Activated CD4-positive, alpha-beta T cell treated with anti-CD3 and anti-CD28 coated beads for 48 hours (primary cell): ENCODE measurements at places on chromosomes 11 and 22.

- DNase-seq = no peak
Observed at GRCh38 chr11:68750195-68751003, 921 bp downstream of the TESMIN start.

GRCh38 chr11:58509748-58510147, 1.8 kb upstream of the OR5B21 start:
- no peak for DNase-seq

GRCh38 chr11:117824571-117825537, at the start of gene FXYD2:
FXYD2 (minus strand) TSS chr11:117824744; CDS start chr11:117824678, 66 bp downstream.
- no peak for DNase-seq

DNA sequence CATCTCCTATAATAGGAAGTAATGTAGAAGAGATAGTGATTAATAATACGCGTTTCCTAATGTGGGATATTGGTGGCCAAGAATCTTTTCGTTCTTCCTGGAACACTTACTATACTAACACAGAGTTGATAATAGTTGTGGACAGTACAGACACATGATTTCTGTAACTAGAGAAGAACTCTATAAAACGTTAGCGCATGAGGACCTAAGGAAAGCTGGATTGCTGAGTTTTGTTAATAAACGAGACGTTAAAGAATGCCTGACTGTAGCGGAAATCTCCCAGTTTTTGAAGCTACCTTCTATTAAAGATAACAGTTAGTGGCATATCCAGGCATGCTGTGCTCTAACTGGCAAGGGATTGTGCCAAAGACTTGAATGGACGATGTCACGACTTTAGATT, 83.3 kb downstream of the GGT1 start:
- no peak for DNase-seq

DNA sequence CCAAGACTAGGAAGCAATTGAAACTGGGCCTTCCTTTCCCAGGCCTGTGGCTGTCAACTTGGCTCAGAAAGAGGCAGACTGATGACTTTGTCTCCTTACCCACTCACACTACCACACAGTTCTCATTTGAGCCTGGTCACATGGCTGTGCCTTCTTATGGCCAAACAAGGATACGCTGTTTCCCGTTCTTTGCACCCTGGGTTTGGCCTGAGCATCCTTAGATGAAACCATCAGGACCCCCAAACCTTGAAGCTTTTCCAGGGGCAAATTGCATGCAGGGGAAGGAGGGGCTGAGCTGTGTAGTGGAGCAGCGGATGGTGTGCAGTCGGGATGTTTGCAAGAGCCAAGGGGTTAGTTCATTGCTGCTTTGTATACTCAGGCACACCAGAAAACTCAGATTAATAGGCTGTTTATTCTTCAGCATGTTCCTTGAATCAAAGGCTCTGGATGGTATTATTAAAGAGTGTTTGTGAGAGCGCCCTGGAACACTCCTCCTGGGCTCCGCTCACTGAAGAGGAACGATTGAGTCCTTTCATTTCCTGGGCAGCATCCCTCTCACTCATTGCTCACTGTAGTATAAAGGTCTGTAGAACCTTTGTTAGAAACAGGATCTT, 69.8 kb downstream of the ARFGAP2 start:
- DNase-seq = no peak

DNA sequence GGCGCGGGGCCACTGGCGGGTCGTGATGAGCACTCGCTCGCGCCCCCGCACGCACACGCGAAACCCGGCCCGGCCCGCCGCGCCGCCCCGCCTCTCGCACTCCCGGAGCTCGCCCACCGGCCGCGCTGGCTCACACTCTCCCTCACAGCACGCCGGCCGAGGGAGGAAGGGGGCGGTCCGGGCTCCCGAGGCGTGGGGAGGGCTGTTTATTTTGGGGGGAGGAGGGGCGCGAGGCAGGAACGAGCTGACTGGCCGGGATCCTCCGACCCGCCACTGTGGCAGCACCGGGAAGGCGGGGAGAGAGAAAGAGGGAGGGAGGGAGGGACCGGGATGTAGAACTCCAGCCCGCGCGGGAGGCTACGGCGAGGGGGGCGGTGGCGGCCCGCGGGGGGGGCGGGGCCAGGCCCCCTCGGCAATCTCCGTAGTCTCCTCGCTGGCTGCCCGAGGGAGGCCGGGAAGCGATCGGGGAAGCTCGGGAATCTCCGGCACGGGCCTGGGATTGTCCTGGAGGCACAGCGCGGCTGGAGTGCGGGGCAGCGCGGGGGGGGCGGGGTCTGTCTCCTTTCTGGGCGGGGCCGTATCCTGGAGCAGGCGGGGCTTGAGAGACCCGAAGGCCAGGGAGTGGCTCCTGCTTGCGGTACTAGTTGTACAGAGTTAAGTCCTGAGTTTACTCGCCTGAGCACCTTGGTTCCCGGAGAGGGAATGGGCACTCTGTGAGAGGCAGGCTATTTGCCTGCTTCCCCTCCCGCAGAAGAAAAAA, at the start of gene RBFOX2:
Gene RBFOX2 (minus strand): TSS at position 179 of the 760 bp plus-strand sequence. CDS start 399 bp downstream, outside the sequence.
- DNase-seq = peak; percentile 88

DNA sequence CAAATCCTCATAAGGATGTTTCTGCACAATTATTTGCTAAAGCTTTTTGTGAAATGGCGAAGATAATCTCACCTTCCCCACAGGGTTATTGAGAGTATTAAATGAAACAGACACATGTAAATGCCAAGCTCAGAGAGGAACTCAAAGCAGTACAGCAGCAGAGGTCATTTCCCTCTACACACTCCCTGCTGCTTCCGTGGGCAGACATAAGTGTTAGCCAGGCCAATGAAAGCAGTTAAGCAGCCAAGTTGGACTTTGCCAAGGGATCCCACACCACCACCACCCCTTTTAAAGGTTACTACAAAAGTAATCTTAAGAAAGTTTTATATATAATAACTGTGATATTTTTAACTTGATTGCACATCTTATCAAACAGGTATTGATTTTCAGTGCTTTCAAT, 4.0 kb upstream of the FAM111A start:
- DNase-seq = no peak

- no peak for DNase-seq
Observed at GRCh38 chr11:33828604-33829429, 54.5 kb upstream of the FBXO3 start.

GRCh38 chr22:39318507-39319283, 728 bp downstream of the RPL3 start:
- DNase-seq = no peak

DNA sequence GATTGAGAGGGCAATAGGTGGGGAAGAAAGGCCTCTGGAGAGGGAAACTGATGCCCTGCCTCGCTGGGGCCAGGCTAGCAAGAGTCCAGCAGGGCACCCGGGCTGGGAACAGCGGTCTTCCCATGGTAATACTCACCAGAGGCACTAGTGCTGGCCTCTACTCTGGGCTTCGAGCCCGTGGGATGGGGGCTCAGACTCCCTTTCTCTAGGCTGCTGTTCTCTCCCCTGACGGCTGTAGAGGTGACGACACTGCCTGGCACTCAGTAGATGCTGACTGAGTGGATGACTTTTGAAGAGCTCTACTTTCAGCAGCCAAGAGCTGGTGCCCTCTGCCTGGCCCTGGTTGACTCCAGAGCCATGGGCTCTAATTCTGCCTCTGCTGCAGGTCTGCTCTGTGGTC, 818 bp upstream of the C1QTNF4 start:
- DNase-seq = no peak

GRCh38 chr11:78030429-78031325, 7.6 kb upstream of the KCTD14 start:
- no peak for DNase-seq

GRCh38 chr11:3175194-3175593, 10.1 kb upstream of the OSBPL5 start:
- DNase-seq = no peak

GRCh38 chr11:61294717-61295595, at the start of gene VWCE:
VWCE (minus strand) TSS chr11:61295316; CDS start chr11:61295037, 279 bp downstream.
- peak; percentile 85 for DNase-seq

GRCh38 chr11:119377112-119377901, 4.2 kb downstream of the USP2 start:
- DNase-seq = no peak

GRCh38 chr11:37721485-37721884, 1123.4 kb upstream of the RAG2 start:
- DNase-seq = no peak

GRCh38 chr11:131033151-131033651, 116.9 kb upstream of the SNX19 start:
- DNase-seq = no peak

DNA sequence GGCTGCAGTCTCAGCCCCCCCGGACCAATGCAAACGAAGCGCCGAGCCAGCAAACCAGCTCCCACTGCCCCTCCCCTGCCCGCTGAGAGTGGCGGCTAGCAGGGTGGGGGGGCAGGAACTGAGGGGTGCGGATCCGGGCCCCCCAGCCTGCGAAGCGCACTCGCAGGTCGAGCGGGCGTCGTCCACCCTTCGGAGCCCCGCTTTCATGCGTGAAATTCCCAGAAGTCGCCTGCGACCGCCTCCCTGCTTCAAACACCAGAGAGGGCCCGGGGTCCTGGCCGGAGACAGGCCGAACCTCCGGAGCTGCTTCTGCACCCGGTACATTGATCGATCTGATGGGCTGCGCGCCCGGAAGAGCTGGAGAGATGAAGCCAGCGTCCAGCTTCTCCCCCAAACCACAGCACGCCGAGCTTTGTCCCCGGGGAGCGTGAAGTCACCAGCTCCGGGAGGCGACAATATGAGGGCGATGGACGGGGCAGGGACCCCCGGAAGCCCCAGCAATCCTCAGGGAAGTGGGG, 646 bp upstream of the PATZ1 start:
- peak; percentile 51 for DNase-seq

- DNase-seq = peak; percentile 63
Observed at GRCh38 chr11:8209208-8209807, 40.5 kb upstream of the RIC3 start.

- peak; percentile 94 for DNase-seq
Observed at GRCh38 chr22:38201711-38202436, at the start of gene MAFF. MAFF (plus strand) TSS chr22:38201994; CDS start chr22:38213854, 11,860 bp downstream.

DNA sequence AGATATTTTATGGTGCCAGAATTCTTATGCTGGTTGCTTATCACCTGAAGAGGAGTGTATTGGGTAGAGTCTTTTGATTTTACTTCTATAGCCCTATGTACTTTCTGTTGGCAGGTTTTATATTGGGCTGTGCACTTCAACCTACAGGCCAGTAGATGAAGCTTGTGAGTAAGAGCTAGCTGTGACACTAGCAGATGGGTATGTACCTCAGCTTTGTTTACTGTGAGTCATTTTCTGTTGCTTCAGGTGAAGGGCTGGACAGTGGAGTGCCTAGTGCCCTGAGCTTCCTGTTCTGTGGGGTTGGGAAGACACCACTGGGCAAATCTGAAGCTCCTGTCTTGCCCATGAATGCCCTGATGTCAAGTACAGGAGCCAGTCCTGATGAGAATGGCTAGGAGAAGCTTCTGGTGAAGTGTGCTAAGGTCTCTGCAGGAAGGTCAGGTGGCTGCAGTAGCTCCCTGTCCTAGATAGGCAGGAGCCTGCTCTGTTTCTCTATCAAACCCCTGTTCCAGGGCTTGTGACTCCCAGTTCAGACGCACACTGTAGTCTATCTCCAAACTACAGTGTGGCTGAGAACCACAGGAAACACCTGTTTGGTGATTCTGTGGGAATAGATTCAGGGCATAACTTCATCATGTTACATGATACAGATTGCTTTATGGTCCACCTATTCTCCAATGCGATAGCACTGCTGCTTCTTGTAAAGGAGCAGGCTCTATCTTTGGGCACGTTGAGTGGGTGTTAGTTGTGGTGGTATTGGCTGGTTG, 755.7 kb downstream of the KCNA4 start:
- DNase-seq = no peak

DNA sequence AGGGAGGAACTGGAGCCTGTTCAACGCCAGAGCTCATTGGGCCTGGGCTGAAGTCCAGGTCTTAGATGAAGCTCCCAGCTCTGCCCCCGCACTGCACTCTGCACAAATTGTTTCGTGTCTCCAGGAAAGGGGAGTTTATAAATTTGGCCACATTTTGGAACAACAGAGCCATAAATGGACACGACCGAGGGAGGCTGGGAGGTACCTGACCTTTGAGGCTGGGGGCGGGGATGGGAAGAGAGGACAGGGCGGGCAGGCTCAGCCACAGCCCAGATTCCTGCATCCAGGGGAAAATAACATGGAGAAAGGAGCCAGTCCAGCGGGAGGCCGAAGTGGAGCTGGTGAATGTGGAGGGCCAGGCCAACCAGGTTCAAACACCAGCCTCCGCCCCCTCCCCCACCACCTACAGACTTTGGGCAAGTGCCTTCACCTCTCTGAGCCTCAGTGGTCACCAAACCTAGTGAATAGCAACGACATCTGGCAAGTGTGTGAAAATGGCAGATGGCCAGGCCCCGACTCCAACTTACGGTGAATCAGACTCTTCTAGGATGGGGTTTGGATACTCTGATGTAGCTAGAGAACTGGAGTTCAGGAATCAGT, 36.8 kb upstream of the SMTN start:
- DNase-seq = no peak

DNA sequence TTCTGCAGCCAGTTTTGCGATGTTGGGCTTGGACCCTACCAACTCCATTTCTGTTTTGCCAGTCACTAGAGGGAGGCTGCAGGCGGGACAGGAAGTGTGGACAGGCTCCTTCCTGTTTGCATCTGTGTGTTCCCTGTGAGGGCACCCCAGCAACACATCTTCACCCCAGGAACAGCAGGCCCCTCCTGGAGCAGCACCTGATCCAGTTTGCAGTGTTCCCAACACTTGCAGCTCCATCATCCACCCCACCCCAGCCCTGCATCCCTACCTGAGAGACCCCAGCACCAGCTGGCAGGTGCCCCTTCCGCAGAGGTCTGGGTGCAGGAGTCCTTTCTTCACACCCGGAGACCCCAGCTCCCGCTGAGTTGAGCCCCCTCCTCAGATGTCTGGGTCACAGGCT, 7.4 kb upstream of the VSIG10L2 start:
- DNase-seq = peak; percentile 14

- no peak for DNase-seq
Observed at GRCh38 chr11:45185228-45185729, 38.8 kb downstream of the PRDM11 start.

DNA sequence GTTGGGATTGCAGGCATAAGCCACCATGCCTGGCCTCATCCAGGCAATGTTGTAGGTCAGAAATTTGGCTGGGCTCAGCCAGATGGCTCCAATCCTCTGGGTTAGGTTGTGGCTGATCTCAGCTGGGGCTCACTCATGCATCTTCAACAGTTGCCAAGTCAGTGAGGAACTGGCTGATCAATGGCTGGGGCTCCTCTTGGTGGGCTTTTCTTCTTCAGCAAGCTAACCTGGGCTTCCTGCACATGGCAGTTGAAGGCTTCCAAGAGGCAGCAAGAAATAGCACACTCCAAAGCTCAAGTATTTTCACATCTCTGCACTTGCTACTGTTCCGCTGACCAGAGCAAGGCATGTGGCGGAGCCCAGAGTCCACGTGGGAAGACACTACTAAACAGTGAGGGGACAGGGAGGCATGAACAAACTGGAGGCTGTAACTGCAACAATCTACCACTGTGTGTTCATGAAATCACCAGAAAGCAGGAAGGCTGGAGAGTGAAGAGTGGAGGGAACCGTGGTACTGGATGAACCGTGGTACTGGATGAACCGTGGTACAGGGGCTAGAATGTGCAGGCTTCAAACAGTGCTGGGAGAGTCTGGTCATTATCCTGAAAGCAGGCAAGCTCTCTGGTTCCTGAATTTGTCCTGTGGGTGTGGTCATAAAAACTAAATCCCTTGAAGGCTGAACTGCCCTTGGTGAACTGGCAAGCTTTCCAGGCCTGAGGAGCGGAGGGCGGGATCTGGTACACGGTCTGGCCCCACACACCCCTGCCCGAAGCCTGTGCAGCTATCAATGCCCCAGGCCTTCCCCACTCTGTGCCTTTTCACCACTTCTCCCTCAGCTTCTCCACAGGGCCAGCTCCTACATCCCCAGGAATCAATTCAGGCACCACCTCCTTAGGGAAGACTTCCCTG, 20.2 kb downstream of the CHST1 start:
- DNase-seq = no peak
